ENCODE measurements at places on chromosomes 7 and 10.

DNA sequence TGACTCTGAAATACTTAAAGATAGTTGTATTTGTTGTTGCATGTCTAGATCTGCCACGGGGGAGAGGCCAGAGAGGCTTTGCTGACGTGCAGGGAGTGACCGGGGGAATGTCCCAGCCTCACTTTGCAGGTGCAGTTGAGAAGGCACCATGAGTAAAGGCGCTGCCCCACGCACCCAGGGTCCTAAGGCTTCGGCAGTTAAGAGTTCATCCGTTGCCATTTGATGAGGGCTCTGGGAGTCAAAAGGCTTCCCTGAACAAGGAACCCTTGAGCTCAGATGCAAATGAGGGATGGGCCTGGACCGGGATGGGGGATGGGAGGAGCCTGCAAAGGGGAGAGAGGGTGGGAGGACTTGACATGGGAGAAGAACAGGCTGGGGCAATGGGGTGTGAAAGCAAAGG, 20.4 kb downstream of the PPP2R2D start:
- no peak for DNase-seq

- no peak for DNase-seq
These were observed 98.0 kb upstream of the FAM20C start for GRCh38 chr7:94251-94801.

DNA sequence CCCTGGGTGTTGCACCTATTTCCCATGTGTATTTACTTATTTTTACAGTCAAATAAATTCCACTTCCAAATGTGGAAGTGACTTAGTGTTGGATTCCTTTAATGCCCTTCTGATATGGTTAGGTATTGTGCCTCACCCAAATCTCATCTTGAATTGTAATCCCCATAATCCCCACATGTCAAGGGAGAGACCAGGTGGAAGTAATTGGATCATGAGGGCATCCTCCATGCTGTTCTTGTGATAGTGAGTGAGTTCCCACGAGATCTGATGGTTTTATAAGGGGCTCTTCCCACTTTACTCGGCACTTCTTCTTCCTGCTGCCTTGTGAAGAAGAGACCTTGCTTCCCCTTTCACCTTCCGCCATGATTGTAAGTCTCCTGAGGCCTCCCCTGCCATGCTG, 136.9 kb downstream of the SNX10 start:
- no peak for DNase-seq

DNA sequence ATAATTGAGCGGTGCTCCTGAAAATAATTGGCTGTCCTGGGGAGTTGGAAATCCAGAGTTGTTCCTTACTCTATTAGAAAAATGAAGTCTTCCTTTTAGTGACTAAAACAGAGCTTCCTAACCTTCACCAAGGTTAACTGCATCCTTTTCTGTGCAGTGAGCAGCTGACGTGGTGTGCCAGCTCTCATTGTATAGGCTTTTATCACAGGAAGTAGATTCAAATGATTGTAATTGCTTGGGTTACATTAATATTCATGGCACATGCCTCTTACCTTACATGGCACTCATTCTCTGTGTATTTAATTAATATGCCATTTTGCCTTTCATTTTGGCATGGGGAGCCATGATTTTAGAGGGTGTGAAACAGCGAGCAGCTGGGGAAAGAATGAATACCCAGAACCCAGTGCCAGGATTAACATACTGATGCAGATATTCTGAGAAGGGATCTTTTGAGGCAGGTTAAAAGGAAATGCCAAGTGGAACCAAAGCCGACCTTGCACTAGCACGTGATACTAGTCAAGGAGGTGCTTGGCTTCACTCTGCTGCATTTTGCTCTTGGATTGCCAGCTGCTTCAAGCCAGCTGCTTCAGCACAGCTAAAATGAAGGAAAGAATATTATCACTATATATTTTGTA, 115.3 kb downstream of the ST7 start:
- no peak for DNase-seq

DNA sequence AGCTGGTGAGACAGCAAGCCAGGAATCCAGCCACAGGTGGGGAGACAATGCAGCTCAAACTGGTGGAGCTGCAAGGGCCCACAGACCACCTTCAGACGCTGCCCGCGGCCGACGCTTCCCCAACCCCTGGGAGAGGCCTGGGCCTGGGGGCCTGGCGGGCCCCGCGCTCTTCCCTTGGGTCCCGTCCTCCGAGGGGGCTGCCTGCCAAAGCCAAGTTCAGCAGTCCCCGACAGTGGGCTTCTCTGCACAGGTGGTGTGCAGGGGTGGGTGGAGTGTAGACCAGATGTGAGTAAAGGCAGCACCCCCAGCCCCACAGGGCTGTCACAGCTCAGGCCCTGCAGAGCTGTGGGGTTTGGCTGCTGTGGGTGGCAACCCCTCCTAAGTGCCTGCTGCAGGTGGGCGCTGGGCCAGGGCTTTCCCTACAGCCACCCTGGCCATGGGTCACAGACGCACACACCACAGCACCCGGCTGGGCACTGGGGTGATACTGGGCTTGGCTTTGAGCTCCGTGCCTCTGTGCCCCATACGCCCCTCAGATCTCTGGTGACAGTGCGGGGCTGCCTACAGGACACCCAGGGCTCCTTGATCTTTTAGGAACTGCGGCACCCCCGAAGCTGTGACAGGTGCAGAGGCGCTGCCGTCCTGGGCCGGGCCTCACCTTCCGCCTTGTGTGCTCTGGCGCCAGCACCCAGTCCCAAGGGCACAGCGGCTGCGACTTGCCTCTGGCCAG, 20.5 kb downstream of the BNIP3 start:
- no peak for DNase-seq

- DNase-seq, result no peak
These were observed 87.4 kb downstream of the RAMP3 start for GRCh38 chr7:45244981-45245380.

- DNase-seq, result no peak
These were observed 10.1 kb downstream of the CFTR start for GRCh38 chr7:117489911-117490310.

- DNase-seq, result no peak
These were observed 776 bp upstream of the CALML3 start for GRCh38 chr10:5523796-5524574.

- no peak for DNase-seq
These were observed 28.2 kb downstream of the UBE2H start for GRCh38 chr7:129924602-129925001.

GRCh38 chr7:4067874-4068273, 614.2 kb upstream of the FOXK1 start:
- DNase-seq, result no peak

DNA sequence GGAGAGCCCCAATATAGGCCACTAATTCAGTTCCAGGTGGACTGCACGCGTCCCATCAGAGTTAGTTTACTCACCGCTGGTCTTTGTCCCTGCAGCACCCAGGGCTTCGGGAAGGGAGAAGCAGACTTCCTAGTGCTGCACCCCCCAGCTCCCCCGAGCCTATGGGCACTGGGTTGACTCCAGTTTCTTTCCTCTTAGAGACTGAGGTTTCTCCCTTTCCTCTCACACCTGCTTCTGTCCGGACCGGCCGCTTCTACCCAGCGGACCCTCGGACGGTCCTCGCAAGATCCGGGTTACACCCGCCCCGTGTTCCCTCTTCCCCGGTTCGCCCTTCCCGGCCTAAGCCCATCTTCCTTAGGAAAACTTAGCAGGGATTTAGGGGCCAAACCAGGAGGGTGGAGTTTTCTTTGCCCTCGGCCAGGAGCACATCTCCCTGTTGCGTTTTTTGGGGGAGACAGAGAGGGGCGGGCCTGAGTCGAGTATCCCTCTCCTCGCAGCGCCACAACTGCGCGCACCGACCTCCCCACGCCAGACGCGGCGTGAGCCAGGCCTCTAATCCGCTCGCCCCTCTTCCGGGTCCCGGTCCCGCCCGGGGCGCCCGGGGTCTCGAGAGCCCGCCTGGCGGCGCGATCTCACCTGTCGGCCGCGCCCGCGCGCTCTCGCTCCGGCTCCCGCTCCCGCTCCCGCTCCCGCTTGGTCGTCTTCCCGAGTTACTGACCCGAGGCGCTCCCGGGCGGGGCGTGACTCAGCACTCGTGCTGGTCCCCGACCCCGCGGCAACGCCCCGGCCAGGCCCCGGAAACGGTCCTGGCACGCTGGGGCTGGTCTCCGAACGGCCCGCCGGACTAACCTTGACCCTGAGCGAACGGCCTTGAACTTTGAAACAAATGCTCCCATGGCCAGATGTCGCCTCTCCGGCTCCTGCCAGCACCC, at the start of gene AIFM2:
Gene AIFM2 (minus strand): TSS at position 728 of the 932 bp plus-strand sequence. CDS start 8,741 bp downstream, outside the sequence.
- peak; percentile 83 for DNase-seq

- no peak for DNase-seq
These were observed 13.1 kb downstream of the RHBDD2 start for GRCh38 chr7:75891815-75892411.

GRCh38 chr7:21722371-21722770, 179.5 kb downstream of the DNAH11 start:
- no peak for DNase-seq

DNA sequence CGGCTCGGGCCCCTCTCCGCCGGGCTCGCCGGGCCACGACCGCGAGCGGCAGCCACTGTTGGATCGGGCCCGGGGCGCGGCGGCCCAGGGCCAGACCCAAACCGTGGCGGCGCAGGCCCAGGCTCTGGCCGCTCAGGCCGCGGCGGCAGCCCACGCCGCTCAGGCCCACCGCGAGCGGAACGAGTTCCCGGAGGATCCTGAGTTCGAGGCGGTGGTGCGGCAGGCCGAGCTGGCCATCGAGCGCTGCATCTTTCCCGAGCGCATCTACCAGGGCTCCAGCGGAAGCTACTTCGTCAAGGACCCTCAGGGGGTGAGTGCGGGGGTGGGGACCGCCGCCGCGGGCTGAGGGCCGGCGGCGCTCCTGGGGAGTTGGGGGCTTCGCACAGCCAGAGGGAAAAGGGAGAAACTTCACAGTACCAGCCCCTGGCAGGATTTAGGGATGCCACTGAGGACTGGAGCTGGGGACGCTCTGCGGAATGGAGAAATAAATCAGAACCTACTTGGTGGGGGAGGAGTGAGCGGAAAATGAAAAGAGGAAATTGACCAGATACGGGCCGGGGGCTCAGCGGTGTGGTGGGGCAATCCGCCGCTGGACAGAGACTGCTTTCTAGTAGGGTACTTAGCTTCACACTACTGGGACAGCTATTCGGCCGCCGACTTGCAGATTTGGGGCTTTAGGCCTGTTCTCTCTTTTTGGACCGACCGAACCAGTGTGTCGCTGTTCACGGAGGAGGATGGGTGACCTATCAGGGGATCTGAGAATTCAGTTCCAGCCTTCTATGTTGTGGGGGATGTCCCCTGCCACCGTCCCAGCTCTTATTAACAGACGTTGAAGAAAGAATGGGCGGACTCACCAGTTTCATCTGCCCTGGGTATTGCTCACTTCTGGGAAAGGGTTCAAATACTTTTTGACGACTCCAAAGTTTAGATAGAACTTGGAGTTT, 669 bp downstream of the PI4K2A start:
- peak; percentile 53 for DNase-seq

DNA sequence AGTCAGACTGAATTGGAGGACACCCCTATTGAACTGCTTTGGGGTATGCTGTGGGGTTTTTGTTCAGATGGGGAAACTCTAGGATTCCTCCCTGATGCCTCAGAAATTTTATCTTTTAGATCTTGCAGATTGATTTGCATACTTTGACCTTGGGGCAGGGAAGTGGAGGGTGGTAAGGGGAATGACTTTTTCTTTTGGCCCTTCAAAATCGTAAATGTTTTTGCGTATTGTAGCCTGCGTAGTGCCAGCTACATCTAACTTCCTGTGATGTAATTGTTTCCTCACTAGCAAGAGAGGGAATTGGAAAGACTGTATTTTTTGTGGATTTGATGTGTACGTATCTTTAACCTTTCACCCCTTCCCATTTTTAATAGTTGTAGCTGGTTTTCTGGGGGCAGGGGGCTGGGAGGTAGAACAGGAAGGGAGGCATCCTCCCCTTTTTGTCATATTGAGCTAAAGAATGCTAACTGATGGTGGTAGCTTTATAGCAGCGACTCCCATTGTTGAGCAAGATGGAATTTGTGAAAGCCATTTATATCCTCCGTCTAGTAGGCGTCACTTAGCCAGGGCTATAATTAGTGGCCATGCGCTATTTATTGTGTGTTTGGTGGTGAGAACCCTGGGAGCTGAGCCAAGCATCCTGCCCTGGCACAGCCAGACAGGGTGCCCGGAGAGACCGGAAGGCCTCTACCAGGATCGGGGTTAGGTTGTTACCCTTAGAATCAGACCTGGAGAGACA, 11.3 kb downstream of the DUSP5 start:
- no peak for DNase-seq

- DNase-seq, result no peak
These were observed 25.9 kb downstream of the PRKG1 start for GRCh38 chr10:51100221-51100620.

- DNase-seq, result no peak
These were observed 8.6 kb downstream of the UPP1 start for GRCh38 chr7:48097521-48098231.

DNA sequence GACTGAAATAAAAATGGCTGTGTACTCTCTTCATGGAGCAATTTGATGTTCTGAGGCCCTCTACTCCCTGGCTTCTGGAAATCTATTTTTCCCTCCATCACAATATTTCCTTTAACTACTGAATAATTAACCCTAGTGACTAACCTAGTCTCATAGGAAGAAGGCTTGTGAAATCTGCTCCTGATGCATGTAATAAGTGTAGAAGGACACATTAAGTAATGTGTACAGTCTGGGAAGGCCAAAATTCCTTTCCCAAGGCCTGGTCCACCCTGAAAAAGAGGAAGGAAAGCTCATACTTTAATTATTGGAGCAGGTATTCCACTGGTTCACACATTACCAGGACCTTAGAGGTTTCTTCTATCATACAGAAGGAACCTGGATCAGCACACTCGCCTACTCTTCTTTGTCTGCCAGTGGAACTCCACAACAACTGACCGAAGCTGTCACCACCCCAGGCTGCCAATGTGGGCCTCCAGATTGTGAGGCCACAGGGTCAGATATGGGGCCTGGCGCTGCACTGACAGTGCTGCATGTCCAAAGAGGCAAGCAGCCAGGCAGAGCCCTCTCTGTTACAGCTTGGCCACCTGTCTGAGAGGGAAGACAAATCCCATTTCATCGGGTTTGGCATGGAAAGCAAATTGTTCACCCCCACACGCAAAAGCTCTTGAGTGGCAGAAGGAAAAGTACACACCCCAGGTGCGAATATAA, 54.4 kb upstream of the FAM133B start:
- no peak for DNase-seq

DNA sequence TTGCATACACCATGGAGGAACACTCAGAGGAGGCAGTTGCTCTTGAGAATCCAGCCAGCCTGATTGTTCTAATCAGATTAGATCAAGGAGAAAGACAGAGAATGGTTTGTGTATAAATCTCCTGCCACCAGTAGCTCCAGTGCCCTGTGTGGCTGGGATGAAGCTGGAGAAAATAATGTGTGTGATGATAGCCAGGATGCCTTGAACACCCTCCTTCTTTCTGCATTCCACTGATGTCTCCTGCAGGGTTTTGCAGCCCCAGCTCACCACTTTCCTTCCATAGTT, 614.7 kb upstream of the FOXK1 start:
- no peak for DNase-seq

GRCh38 chr7:107104801-107105200, 60.3 kb downstream of the PRKAR2B start:
- no peak for DNase-seq
